Stimulated activated CD8-positive, alpha-beta memory T cell treated with anti-CD3 and anti-CD28 coated beads, Interleukin-4, amount 100 ng/mL, for 1 hour (primary cell): ENCODE measurements at places on chromosomes 6 and 20.

DNA sequence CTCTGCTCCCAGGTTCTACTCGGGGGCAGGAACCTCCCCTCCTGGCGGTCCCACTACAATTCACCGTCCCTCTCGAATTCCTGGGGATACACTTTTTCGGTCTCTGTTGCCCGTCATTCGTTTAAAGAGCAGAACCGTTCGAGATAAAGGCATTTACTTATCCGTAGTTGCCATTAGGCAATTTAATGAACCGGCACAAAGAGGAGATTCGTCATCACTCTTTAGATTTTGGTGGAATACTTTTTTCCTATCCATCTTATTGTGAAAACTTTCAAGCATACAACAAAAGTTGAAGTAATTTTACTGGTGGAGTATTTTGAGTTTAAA is 1.2 kb upstream of the CD24 start:
- no peak for DNase-seq

DNA sequence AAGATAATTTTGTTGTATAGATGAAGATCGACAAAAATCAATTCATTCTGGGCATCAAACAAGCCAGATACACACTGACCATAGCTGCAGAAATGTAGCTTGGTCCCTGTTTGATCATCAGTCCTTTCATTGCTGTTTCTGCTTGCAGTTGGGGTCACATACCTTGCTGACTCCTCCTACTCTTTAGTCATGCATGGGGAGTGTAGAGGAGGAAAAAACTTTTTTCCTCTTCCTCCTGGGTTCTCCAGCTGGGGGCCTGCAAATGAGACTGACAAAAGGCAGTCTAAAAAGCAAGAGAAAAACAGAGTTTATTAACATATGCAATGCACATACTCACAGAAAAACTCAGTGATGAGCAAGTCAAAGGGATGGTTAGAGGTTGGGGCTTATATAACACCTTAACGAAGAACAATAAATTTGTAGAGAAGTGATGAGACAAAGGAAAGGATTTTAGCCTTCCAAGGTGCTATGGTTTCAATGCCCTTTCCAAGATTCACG is 105.8 kb downstream of the QRSL1 start:
- DNase-seq = no peak

GRCh38 chr6:45461486-45461885 is 83.8 kb upstream of the SUPT3H start:
- DNase-seq = no peak

GRCh38 chr6:140897349-140897748 is 1235.4 kb upstream of the GJE1 start:
- DNase-seq = no peak

GRCh38 chr6:126147291-126147815 is 161.0 kb downstream of the TRMT11 start:
- no peak for DNase-seq

DNA sequence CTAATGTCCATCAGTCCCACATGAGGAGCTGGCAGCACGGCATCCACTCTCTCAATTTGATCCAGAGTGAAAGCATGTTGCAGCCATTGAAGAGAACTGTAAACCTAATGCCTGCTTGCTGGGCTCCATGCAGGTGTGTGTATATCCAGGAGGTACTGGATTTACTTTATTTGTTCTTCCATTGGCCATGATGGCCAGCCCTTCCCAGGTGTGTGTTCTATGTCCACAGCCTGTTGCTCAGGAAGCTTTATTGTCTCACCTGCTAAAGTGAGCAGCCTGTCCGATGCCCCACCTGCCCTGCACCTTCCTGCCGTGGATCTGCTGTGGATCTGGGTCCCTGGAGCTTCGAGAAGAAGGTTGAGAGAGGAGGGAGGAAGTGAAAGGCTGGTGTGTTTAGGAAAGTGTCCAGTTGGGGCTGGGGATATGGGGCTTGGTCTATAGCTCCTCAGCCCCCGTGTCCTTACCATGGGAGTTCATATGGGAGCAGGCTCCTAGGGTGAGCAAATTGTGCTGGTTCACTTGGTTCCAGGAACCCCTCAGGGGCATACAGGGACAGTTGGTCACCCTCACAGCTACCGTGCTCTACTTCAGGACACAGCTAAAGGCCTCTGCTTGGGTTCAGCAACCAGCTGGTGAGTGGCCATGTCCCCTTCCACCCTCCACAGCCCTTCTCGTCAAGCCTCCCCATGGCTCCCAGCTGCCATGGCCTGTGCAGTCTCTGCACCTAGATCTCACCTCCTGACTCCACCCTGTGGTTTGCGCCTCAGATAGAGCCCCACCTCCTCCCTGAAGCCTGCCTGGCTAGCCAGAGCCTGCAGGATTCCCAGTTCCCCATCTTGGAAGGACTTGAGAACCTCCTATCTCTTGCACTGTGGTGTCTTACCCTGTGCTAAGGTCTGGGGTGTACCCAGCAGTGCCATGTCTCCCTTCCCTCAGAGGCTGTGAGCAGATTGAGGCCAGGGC is 12.7 kb downstream of the TREML2 start:
- DNase-seq = no peak

GRCh38 chr20:44411020-44411756 is 55.7 kb downstream of the HNF4A start:
- DNase-seq = no peak

DNA sequence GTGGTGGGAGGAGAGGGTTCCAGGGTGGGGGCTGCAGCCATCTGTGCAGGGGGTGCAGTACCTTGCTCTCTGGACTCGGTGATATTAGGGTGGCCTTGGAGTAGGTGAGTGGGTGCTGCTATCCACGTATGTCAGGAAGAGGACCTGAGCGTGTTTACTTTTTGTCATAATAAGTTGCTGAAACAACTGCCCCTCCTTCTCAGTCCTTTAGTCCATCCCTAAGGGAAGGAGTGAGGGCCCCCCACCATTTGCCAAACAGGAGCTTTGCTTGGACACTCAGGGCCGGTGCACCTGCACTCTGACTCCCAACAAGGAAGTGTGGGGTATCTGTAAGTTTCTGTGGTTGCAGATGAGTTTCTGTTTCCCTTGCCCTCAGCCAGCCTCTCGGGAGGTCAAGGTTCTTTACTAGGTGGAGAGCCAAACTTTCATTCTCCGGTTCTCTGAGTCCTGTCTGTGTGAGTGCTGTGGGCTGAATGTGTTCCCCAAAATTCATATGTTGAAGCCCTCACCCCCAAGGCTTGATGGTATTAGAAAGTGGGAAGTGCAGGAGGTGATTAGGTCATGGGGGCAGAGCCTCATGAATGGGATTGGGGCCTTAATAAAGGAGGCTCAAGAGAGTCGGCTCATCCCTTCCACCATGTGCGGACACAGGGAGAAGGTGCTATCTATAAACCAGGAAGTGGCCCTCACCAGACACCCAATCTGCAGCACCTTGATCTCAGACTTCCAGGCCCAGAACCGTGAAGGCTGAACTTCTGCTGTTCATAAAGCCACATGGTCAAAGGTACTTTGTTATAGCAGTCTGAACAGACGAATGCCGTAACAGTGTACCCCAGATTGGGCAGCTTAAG is 19.6 kb upstream of the CCR6 start:
- no peak for DNase-seq

DNA sequence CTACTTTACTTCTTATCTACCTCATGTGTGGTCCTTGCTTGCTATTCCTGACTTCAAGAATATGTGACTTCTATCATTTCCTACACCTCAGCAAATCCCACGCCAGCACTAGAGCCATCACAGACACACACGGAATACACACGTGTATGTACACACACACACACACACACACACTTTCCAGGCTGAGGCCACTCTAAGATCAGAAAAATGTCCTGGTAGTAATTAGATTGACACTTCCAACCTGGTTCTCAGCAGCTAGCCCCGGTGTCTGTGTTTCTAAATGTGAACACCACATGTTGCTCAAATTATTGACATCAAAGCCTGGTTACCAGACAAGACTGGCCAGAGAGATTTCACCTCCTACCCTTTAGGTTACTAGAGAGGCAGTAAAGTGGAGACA is 54.1 kb upstream of the SASH1 start:
- no peak for DNase-seq

DNA sequence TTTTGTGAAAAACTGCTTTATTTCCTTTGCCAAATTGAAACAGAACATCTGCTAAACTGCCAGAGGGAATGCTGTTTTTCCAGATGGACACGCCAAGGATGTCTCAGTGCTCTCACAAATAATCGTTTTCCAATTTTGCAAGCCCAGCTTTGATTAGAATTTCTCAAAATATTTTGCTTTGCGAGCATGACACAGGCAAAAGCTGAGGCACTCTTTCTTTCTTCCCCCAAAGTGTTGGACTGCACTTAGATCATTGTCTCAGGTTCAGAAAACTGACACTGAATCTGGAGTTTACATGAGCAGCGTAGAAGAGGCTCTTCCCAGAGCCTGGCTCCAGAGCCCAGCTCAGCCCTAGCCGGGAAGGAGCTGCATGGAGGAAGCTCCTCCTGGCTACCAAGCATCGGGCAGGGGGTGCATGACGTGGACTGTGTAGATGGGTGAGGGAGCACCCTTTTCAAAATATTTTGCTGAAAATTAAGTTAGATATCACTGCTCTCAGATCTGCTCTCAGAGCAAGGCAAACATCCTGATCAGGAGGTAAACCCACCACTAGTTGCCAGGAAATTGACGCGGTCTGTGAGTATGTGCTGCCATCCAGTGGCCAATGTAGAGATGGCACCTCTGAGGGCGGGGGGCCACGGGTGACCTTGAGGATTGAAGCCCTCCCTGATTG is 107.5 kb downstream of the SLC22A3 start:
- DNase-seq = peak; percentile 46

DNA sequence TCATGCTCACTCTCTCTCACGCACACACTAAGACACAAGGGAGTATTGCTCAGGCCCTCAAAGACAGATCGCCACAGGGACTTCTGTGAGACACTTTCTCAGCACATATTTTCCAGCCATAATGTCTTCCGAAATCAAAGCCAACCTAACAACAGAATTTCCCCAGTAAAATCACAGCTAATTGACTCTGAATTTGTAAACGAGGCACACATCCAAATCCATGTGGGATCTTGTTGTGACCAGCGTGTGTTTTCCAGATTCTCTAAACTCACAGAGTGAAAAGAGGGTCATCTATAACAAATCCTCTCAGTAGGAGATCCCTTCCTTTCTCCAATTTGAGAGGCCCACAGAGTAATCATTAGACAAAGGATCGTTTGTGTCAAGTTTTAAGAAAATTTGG is 280.4 kb downstream of the PACRG start:
- DNase-seq = no peak

DNA sequence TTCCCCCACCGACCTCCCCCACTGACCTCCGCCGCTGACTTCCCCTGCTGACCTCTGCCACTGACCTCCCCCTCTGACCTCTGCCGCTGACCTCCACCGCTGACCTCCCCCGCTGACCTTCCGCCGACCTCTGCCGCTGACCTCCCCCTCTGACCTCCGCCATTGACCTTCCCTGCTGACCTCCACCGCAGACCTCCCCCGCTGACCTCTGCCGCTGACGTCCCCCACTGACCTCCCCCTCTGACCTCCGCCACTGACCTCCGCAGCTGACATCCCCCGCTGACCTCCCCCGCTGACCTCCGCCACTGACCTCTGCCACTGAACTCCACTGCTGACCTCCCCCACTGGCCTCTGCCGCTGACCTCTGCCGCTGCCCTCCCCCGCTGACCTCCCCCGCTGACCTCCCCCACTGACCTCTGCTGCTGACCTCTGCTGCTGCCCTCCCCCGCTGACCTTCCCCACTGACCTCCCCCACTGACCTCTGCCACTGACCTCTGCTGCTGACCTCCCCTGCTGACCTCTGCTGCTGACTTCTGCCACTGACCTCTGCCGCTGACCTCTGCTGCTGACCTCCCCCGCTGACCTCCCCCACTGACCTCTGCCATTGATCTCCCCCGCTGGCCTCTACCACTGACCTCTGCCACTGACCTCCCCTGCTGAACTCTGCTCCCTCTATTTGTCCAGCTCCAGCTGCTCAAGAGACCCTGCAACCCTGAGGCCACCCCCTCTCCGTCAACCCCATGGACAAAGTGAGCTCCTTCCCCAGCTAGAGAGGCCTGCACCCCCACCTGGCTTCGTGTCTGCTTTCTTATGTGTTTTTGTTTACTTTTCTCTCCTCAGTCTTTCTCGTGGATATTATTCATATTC is 91.4 kb upstream of the AFDN start:
- DNase-seq = no peak

- no peak for DNase-seq
Measured at GRCh38 chr6:39169448-39170344, 54.7 kb upstream of the SAYSD1 start.

- DNase-seq = no peak
Measured at GRCh38 chr6:112980676-112981075, 633.5 kb downstream of the RFPL4B start.

DNA sequence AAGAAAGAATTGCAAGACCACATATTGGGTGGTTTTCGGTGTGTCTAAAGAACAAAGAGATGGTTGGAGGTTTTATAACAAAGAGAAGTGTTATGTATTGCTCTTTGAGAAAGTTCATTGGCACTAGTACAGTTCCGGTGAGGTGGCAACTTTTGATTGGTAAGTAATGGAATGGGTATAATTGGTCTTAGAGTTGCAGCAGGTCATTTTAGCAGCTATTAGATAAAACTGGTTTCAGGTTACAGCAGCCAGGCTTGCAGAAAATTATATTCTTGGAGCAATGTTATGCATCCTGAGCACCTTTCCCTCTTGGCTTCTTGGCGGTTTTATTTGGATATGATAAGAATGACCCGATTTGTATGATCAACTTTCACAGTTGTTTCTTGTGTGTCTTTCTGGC is 12.3 kb upstream of the SSTR4 start:
- no peak for DNase-seq

DNA sequence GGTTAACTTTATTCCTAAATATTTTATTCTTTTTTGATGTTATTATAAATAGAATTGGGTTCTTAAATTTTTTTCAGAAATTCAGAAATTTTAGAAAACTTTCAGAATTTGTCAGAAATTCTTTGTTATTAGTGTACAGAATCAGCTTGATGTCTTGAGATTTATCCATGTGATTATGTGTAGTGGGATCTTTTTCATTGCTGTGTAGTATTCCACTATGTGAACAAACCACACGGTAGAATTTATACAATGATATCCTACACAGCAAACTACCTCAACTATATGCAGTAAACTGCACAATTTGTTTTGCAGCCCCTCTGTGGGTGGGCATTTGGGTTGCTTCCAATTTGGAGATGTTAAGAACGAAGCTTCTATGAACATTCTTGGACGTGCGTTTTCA is 43.9 kb downstream of the PACSIN1 start:
- no peak for DNase-seq

- DNase-seq = no peak
Measured at GRCh38 chr6:21431526-21431925, 162.0 kb upstream of the SOX4 start.
